Fibroblast of the aortic adventitia (primary cell): ENCODE measurements at places on chromosomes 2 and 18. TPM values are rescaled to one million over a fixed set of nuclear protein-coding genes. Genes with fewer than 3 reads are reported as not detected.

- no peak for DNase-seq
These were observed 18.0 kb downstream of the GEN1 start for GRCh38 chr2:17771956-17772355.

DNA sequence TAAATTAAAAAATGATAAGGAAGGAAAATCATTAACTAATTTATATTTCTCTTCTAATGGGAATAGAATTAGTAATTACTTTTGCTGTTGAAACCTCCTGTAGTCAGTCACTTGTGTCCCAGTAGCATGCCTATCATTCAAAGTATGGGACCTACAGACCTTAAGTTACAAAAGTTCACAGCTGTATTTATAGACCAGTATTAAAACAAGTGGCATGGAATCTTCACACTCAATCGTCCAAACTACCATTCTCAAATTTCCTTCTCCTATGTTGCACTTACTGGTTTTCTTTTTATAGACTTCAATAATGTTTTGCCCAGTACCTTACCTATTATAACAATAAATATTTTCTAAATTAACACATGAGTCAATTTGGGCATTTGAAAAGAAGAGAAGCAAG lies 639.9 kb downstream of the ERBB4 start:
- no peak for DNase-seq

DNA sequence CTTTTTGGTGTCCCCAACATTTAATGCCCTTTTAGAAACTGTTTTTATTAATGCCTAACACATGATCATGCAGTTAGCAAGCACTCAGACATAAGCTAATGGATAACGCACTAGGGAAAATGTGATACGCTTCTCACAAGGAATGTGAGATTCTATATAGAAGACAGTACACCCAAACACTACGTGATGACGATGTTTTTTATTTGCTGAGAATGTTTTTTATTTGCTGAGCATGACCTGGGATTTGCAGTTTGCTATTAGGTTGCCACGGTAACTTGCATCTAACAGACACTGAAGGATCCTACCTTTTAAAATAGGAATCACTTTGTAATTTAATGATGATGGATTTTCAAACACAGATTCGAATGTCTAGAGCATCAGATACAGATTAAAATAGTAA lies 4.9 kb downstream of the SMC6 start:
- no peak for DNase-seq

- DNase-seq, result no peak
These were observed 553.6 kb downstream of the NRXN1 start for GRCh38 chr2:50478362-50478761.

Gene DNAJC5G
- not detected in 2 replicates for total RNA-seq

DNA sequence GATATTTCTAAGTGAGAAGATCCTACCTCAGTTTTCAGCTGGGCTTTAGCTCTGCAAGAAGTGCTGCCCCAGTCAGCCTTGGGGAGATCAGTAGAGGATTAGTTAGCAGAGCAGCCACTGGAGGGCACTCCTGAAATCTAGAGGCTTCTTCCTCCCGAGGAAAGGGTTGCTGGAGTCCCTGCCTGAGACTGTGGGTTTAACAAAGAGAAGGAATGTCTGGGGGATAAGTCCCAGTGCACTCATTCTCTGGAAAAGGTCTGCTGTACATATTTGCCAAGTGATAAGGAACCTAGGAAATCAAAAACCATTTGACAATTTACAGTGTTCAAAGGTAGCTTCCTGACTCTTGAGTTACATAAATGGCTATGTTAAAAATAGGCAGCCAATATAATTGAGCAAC lies 207.2 kb downstream of the SLC8A1 start:
- peak; percentile 85 for DNase-seq

Gene CRYGC
- total RNA-seq, result not detected in 2 replicates

DNA sequence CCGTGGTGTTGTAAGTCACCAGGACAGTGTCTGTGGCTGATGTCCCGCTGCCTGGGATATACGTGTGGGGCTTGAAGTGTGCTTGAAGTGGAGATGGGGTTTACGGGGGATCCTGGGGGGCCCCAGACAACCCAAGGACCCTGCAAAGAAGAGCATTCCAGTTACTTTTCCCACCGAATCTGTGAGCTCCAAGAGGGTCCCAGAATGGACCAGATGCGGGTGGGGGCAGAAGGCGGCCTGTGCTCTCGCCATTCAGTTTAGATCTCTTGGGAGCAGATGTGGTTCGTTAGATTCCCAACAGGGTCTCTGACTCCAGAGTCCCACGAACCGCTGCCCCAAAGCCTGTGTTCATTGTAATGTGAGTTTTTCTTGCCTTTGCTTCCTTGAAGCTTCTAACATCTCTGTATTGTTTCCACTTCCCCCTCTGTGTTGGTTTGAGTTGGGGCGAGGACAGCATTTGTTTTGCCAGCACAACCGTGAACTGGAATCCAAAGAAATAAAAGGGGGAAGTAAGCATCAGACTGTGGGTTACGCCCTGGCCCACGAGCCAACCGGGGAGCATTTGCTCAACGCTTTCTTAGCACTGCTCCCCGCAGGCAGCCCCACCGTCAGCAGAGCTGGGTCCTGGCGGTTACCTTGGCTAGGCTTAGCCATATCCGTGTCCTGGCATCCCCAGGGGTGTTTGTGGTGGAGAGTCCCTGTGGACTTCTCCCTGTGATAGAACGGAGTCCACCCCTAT lies 92.1 kb downstream of the SH3BP4 start:
- DNase-seq, result no peak

Gene CYP26B1
- 2.5 and 8.6 TPM in 2 replicates for total RNA-seq

GRCh38 chr2:86038291-86039081 lies 67.2 kb downstream of the POLR1A start:
- DNase-seq, result peak; percentile 73

DNA sequence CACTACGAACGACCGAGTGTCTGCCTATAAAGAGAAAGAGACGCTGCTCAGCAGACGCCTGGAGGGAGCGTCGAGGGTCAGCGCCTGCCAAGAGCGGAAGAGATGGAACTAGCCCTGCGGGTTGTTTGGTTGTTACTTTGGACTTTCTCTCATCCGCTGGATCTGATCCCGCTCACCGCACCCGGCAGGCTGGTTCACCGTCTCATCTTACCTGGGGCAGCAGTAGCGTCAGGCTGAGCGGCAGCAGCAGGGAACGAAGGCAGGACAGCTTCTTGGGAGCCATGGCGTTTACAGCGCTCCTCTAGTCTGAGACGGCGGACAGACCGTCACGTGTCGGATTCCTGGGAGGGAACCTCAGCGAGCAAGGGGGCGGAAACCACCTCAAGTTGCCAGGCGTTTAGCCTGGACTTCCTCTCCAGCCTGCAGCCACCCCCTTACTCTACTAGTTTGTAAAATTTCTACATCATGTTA lies 1.9 kb downstream of the GLB1L start:
- peak; percentile 34 for DNase-seq

Gene IL36B
- not detected in 2 replicates for total RNA-seq

GRCh38 chr2:237451643-237452469 lies 35.2 kb upstream of the MLPH start:
- DNase-seq, result no peak

GRCh38 chr2:177579486-177580036 lies 187.0 kb downstream of the AGPS start:
- DNase-seq, result no peak

Gene AGXT
- not detected in 2 replicates for total RNA-seq

- no peak for DNase-seq
These were observed 45.1 kb downstream of the CCDC102B start for GRCh38 chr18:68842951-68843350.

DNA sequence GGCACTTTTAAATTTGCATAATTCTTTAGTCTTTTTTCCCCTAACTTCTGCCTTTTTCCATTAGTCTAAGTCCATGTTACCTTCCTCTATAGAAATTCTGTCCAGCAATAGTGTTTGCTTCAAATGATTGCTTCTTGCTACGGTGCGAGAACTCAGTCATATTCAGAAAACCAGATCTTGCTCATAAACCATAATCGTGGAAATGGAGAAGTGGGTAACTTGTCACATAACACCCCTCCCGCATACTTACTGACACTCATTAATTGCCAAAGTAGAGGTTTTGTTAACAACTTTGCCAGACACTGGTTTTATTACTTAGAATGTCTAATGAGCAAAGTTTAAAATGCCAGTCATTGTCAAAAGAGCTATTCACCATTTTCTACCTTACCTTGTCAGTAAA lies 94.3 kb upstream of the TWSG1 start:
- DNase-seq, result no peak

DNA sequence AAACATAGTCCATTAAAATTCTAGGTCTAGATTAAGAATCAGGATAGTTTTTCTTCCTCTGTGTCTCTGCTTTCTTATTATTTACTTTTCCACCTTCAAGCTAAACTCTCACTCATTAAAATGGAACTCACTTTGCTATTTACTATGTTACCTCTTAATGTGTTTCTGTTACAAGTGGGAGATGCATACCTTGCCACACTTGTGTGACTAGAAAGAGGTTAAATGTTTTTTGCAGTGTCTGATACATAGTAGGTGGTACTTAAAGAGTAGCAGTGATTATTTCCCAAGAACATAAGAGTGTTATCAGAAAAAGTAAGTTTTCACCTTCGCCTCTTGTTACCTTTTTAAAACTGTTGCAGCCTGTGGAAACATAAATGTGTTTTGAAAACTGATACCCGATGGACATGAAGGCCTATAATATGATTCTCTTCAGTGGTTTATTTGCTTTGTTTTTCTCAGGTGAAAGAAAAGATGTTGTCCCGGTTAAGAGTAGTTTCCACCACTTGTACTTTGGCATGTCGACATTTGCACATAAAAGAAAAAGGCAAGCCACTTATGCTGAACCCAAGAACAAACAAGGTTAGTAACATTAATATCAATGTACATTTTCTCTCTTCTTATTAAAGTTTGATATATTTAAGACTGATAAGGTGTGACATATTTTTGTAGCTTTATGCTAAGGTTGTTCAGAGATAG lies 16.6 kb downstream of the ME2 start:
- no peak for DNase-seq

GRCh38 chr2:198440833-198441232 lies 636.4 kb downstream of the PLCL1 start:
- DNase-seq, result no peak

GRCh38 chr2:120014226-120014980 lies 1.5 kb downstream of the EPB41L5 start:
- DNase-seq, result peak; percentile 31

DNA sequence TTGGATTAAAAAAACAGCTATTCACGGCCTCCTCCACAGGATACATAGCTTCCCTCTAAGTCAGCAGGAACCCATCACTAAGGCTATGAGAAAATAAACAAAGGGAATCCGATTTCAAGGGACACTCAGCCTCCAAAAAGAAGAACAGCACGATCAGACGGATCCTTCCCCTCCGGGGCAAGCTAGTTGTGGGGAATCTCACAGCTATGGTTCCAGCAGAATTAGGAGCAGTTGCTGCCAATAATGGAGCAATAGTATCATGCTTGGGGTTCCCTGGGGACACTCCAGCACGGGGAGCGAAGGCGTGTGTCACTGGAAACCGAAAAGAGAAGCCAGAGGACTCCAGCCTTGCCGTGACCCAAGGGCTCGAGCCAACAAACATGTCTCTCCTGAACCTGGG lies 163.1 kb downstream of the TTC32 start:
- DNase-seq, result peak; percentile 49

DNA sequence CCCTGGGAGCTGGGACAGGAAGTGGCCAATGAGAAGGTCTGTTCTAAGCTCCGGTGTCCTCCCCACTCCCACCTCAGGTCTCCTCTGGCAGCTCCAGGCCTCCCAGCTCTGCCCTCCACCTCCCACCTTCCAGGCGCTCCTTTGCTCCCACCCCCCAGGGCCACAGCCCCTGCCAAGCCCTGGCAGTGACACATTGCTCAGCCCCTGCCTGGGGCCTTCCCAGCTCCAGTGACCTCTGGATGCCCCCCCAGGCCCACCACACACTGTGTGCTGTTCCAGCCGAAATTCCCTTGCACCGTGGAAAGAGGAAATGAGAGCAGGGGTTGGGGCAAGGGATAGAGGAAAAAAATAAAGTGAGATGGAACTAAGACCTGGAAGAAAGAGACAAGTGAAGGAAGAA lies 289.6 kb downstream of the CYP26B1 start:
- DNase-seq, result no peak

DNA sequence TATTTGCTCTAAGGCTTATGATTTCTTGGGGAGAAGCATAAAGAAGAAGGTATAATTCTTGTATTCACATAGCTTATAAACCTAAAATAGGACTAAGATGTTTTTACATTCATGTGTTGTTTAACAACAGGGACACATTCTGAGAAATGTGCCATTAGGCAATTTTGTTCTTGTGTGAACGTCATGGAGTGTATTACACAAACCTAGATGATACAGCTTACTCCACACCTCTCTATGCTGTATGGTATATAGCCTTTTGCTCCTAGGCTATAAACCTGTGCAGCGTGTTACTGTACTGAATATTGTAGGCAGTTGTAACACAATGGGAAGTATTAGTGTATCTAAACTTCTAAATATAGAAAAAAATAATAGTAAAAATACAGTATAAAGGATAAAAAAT lies 92.1 kb downstream of the PHLPP1 start:
- DNase-seq, result no peak

Gene LYG1
- 0.09 TPM in 1 of 2 replicates, not detected in the other for total RNA-seq

- DNase-seq, result peak; percentile 95
These were observed 186.1 kb upstream of the STON1 start for GRCh38 chr2:48343571-48344440.

- DNase-seq, result no peak
These were observed 74.5 kb upstream of the B3GNT7 start for GRCh38 chr2:231321021-231321420.

- peak; percentile 14 for DNase-seq
These were observed 52.7 kb downstream of the SMAD4 start for GRCh38 chr18:51082571-51083267.

Gene IL18R1
- total RNA-seq, result 4.7 and 6.8 TPM in 2 replicates

- no peak for DNase-seq
These were observed 107.9 kb downstream of the CDC42EP3 start for GRCh38 chr2:37563375-37564015.

GRCh38 chr2:239671916-239672849 lies 271.4 kb upstream of the HDAC4 start:
- DNase-seq, result no peak

DNA sequence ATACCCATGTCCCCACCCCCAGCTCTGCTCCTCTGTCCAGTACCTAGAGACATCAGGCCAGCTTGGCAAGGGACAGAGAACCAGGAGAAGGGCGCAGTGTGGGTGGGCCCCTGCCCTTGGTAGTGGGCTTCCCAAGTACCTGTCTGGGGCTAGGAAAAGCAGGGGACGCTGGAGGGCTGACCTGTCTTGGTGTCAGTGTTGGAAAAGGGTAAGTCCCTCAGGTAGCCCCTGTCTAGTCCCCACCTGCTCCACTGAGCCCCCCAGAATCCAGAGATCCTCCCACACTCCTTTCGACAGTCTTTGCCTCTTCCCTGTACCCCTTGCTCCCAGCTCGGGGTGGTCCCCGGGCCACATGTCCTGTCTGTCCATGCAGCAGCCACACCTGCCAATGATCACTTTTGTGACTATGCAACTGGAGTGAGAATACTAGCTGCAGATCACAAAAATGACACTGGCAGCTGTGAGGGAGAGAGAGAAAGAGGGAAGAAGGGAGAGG lies 14.6 kb downstream of the DNAJB2 start:
- no peak for DNase-seq

- DNase-seq, result no peak
These were observed 494.2 kb downstream of the TSN start for GRCh38 chr2:122249673-122250072.

- DNase-seq, result no peak
These were observed 77.4 kb downstream of the ABCA12 start for GRCh38 chr2:215060861-215061536.
